SJSA1 (cell line): ENCODE measurements at places on chromosomes 4 and X. TPM values are rescaled to one million over a fixed set of nuclear protein-coding genes. Genes with fewer than 3 reads are reported as not detected.

- DNase-seq = no peak
Observed at GRCh38 chr4:1490011-1490653, 83.9 kb upstream of the NKX1-1 start.

DNA sequence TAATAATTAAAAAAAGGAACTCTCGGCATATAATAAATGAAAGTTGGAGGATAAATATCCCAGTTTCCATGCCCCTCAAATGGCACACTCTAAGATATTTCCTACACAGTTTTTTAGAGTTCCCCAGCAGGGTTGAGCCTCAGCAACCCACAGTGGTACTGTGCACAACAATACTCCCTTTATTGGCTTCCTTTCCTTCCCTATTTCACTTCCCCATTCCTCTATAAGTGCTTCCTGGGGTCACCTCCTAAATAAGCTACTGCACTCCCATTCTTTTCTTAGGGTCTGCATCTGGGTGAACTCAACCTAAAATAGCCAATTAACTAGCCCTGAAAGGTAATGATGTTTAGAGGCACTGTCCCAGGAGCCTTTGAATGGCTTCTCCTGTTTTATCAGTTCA is 76.4 kb upstream of the NHS start:
- DNase-seq = no peak

DNA sequence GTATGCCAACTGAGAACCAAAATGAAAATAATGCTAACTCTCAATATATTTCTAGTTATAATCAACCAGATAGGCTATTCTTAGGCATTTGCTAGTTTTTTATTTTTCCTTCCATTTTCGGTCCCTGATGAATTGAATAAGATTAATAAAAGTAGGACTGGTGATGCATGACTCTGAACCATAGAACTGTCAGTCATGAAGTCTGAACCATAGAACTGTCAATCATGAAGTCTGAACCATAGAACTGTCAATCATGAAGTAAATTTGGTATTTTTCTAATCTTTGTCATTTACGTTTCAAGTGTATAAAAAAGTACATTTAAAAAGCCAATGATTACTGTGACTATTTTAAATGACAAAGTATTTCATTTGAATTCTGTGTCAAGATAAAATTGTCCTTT is 460.2 kb upstream of the NDST3 start:
- DNase-seq = no peak

DNA sequence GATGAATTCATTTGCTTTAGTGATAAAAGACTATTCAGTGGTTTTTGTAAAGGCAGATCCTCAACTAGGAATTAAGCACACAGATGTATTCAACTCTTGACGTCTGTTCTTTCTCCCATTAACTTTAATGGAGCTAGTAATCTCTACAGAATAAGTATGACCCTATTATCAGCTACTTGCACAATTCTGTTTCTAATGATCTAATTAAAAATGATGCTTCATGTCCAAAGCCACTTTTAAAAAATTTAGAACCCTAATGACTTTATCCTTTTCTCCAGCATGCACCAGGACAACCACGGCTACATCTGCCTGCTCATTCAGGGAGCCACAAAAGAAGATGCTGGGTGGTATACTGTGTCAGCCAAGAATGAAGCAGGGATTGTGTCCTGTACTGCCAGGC is 85.4 kb downstream of the CBR4 start:
- DNase-seq = no peak

- no peak for DNase-seq
Observed at GRCh38 chrX:2423282-2423681, 77.5 kb downstream of the DHRSX start.

DNA sequence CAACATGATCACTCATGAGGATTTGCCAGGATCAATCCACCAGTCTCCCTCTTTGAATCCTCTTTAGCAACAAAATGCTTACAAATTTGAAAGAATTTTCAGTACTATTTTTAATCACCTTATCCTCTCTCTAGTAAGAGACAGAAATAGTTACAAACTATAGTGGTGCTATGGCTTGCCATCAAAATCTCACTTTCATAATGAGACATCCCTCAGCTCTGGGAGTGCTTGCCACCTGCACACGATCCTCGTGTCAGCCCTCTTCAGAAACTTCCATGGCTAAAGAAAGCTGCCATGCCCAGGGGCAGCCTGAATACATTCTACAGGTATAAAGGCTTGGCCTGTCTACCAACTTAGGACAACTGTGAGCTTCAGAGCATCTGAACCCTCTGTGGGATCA is 5.1 kb upstream of the DHX15 start:
- DNase-seq = no peak

DNA sequence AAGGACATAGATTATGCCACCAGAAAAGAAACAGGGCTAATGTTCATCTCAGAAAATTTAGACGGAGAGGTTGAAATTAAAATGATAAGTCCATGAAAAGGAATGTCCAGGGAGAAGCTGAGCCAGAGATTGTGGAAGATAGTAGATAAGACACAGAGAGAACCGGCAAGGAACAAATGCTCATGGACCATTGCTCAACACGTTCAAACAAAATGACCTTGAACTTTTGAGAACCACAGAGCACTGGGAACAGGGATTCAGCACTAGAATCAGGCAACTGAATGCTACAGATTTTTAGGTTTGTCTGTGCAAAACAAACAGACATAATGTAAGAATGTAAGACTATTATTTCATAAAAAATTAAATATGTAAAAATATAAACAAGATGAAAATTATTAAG is 206.3 kb downstream of the PDGFC start:
- no peak for DNase-seq

DNA sequence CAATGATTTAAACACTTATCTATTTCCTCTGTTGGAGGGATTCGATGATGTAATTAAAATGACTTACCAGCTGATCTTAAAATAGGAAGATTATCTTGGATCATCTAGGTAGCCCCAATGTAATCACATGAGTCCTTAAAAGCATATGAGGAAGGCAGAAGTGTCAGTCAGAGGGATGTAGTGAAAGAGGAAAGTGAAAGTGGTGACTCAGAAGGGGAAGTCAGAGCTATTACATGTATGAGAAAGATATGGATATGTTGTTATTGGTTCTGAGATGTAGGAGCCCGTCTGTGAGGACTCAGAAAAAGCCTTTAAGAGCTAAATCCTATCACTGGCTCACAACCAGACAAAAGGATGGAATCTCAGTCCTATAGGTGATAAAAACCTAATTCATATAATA is 456.4 kb downstream of the DACH2 start:
- DNase-seq = no peak

- no peak for DNase-seq
Observed at GRCh38 chrX:51837451-51837850, 56.0 kb upstream of the MAGED1 start.

GRCh38 chr4:162229670-162230069 is 65.9 kb upstream of the FSTL5 start:
- no peak for DNase-seq

DNA sequence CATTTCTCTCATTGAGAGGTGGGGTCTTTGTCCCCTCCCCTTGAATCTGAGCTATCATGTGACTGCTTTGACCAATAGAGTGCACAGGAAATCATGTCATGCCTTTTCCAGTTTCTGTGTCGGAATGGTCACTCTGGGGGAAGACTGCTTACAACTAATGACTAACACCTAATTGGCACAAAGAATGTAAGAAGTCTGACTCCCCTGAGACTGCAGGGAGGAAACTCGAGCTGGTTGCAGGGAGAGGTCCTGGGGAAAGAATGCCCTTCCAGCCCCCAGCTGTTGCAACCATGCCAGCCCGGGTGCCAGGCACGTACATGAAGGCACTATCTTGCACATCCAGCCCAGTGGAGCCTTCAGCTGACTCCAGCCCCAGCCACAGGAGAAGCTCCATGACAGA is 254.2 kb downstream of the DHX15 start:
- no peak for DNase-seq

GRCh38 chrX:68672581-68673318 is 25.3 kb downstream of the STARD8 start:
- DNase-seq = no peak

- DNase-seq = no peak
Observed at GRCh38 chr4:124529131-124529530, 183.4 kb downstream of the ANKRD50 start.

GRCh38 chrX:48815266-48815665 is 11.0 kb upstream of the ERAS start:
- no peak for DNase-seq

GRCh38 chr4:38512840-38513239 is 151.2 kb upstream of the KLF3 start:
- DNase-seq = no peak

The IQCM gene
- not detected in 2 replicates for total RNA-seq

The MAEA gene
- total RNA-seq = 34.4 and 39.7 TPM in 2 replicates

The SMIM10 gene
- total RNA-seq = 10.7 and 13.2 TPM in 2 replicates

The NLGN3 gene
- total RNA-seq = not detected in 2 replicates

The C1GALT1C1 gene
- total RNA-seq = 25.8 and 32.6 TPM in 2 replicates

The GAGE12J gene
- not detected in 2 replicates for total RNA-seq

The ZXDB gene
- 7.7 and 8.2 TPM in 2 replicates for total RNA-seq

The IGFBP7 gene
- total RNA-seq = 1,151 and 1,739 TPM in 2 replicates
